Chondrocyte (in vitro differentiated cells): ENCODE measurements at places on chromosomes 13 and 19. TPM values are rescaled to one million over a fixed set of nuclear protein-coding genes. Genes with fewer than 3 reads are reported as not detected.

DNA sequence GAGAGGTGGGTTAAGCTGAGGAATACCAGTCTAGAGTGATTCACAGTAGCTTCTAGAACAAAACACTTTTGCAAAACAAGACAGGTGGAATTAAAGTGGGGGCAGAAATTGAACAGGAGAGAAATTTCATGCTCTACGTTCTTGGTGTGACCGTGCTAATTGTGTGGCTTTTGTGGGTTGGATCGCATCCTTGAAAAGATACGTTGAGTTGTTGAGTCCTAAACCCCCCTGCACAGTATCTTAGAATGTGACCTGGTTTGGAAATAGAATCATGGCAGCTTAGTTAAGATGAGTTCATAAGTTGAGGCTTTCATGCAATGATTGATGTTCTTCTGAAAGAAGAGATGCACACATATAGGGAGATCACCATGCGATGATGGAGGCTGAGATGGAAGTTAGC lies 308.2 kb downstream of the ATP8A2 start:
- no peak for DNase-seq

- no peak for DNase-seq
Measured at GRCh38 chr19:5903056-5903623, 450 bp downstream of the NDUFA11 start.

GRCh38 chr13:21243045-21243897 lies 66.8 kb downstream of the MRPL57 start:
- DNase-seq = no peak

- no peak for DNase-seq
Measured at GRCh38 chr19:55406826-55407549, 600 bp downstream of the UBE2S start.

DNA sequence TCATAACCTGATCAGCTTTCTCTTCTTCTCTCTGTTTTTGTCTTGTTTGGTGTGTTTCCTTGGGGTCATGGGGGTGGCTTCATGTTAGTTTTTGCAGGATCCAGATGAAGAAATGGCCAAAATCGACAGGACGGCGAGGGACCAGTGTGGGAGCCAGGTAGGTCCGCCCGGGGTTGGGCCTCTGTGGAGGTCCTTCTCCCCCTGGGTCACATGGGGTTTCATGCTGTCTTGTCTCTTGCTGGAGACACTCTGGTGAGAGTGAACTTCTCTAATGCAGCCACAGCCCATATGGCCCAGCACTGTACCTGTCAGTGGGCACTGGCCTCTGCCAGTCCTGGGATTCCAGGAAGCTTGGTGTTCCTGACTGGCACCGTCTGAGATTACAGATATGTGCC lies 1.1 kb downstream of the CCNE1 start:
- DNase-seq = peak; percentile 77

GRCh38 chr13:66700117-66700601 lies 530.0 kb downstream of the PCDH9 start:
- no peak for DNase-seq

DNA sequence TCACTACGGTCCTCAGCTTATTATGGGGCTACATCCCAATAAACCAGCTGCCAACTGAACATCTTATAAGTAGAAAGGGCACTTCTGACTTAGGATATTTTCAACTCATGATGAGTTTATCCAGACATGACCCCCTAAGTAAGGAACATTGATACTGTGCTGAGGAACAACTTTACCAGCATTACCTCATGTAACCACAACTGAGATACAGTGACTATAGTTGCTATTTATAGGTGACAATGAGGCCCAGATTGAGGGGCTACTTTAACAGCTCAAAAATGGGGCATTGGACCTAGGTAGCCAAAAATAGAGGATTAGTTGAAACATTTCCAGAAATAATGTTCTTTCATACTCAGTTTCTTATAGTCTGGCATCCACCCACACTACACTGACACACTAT lies 26.8 kb downstream of the SKA3 start:
- DNase-seq = no peak

DNA sequence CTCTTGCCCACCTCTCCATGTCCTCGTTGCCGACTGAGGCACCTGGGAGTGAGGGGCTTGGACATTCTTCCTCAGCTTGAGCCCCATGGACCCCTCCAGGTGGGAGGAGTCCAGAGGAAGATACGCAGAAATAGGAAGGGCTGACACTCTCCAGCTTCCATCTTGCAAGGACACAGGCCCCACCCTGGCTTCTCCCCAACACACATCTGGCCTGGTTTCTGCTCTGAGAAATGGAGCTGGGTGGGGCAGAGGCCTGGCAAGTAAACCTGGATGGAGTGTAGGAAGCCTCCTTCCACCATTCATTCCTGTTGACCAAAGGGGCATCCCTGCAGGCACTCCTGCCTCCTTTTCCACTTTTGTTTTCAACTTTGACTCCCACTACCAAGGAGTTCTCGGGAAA lies 50.5 kb downstream of the NFIX start:
- no peak for DNase-seq

DNA sequence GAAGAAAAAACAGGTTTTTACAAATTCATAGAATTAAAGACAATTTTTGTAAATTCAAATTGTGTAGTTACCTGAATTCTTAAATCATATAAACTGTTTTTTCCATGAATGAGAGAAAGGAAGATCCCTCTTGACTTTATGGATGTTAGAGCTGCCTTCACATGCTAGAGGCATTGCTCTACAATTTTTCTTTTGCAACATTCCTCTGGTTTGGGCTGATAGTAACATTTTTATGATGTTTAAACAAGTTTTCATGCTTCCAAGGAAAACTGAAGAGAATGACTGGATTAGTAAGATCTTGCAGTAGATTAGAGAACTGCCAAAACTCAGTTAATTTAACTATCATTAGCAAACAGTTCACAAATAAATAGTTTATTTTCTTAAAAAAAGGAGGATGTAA lies 250.6 kb downstream of the GPC6 start:
- no peak for DNase-seq

GRCh38 chr19:5338656-5339197 lies 1.9 kb downstream of the PTPRS start:
- no peak for DNase-seq

DNA sequence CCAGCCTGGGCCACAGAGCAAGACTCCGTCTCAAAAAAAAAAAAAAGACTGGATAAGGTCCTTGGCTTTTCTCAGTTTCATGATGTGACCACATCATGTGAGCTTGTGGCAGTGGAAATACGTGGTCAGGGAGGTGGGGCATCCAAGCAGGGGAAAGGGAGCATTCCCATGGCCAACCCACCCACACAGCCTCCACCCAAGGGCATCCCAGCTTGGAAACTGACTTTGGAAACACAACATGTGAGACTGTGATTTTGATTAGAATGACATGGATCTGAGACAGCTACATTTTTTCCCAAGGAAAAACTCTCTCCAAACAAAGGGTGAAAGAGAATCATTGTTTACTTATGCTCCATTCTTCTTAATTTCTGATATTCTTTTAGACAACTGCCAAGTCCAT lies 405.0 kb upstream of the ZNF507 start:
- DNase-seq = no peak

DNA sequence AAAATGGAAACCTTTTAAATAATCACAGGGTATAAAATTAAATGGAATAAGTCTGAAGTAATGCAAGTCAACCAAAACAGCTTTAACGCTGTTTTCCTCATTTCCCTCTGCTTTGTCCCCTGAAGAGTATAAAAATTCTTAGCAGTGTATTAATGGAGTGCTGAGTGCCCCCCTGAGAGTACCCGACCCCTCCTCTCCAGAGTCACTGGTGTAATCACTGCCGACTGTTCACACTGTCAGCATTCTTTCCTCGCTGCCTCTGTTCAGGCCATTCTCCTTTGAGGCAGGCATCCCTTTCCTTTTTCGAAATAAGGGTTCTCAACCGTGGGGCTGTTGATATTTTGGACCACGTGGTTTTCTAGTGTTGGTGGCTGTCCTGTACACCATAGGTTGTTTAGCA lies 146.9 kb upstream of the SLC10A2 start:
- no peak for DNase-seq

GRCh38 chr19:18304458-18305310 lies 18.2 kb downstream of the LSM4 start:
- DNase-seq = no peak

- DNase-seq = no peak
Measured at GRCh38 chr19:19538785-19539166, 711 bp downstream of the CILP2 start.

DNA sequence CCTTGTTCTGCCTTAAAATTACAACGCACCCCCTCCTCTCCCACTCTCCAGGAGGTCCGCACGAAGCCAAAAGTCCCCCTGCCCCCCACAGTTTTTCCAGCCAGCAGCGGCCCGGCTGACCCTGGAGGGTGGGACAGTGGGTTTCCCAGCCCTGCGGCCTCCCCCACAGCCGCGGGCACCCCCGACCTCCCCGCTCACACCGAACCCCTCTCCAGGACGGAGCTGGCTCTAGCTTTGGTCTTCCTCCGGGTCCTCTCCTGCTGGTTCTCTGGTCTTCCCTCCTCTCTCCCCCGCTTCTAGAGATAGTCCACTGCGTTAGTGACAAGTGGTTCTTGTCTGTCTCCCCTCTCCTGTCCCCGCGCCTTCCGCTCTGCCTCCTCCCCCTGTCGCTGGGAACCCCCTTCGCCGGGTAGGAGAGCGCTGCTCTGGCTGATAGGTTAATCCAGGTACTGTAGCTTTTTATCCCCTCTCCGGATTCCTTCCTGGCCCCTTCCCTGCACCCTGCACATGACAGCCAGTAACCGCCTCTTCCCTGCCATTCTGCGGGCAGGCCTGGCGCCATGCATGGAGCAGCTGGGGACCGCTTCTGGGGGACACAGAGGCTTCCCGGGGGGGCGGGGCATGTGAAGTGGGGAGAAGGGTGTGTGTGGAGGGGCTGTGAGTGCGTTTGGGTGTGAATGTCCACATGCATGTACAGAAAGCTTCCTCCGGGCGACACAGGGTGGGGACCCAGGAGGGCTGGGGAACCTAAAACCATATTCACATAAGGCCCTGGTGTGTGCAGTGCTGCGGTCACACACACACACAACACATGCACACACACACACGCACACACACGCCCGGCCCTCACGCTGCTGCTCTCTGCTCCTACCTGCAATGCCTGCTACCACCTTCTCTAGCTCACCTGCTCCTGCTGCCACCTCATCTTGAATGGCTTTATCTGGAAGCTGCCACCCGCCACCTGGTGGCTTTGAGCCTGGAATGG lies 17.2 kb downstream of the PRR36 start:
- DNase-seq = no peak

- DNase-seq = no peak
Measured at GRCh38 chr19:29086182-29086581, 126.8 kb downstream of the UQCRFS1 start.

The TNFSF11 gene
- total RNA-seq = 0.37 TPM in 1 of 3 replicates, not detected in the others

The PLVAP gene
- total RNA-seq = 0.22 to 0.44 TPM in 2 of 3 replicates, not detected in the other

The ZNF878 gene
- total RNA-seq = 0.26 to 0.32 TPM (median 0.31 TPM) in 3 replicates

The CCNE1 gene
- 7.6 to 13.4 TPM (median 8.2 TPM) in 3 replicates for total RNA-seq

The IZUMO2 gene
- total RNA-seq = not detected in 3 replicates

The SIGLECL1 gene
- not detected in 3 replicates for total RNA-seq

The YJEFN3 gene
- total RNA-seq = 3.6 to 5.3 TPM (median 4.0 TPM) in 3 replicates

The ZNF418 gene
- 6.4 to 9.8 TPM (median 6.7 TPM) in 3 replicates for total RNA-seq

The COL5A3 gene
- 24.8 to 65.9 TPM (median 63.6 TPM) in 3 replicates for total RNA-seq
